Activated CD8-positive, alpha-beta T cell treated with anti-CD3 and anti-CD28 coated beads, Interleukin-2, amount 10 ng/mL, durations not matched to agents 7 days and 5 days (primary cell): ENCODE measurements at places on chromosomes 12 and 14. TPM values are rescaled to one million over a fixed set of nuclear protein-coding genes. Genes with fewer than 3 reads are reported as not detected.
A peak's percentile ranks its signal among the peaks of the same experiment; 100 is the strongest.

The C12orf54 gene
- total RNA-seq: not detected

The DDX11 gene
- 184 TPM for total RNA-seq

The POTEM gene
- total RNA-seq: not detected

The DPF3 gene
- 10.3 TPM for total RNA-seq

The ALKBH1 gene
- total RNA-seq: 12.9 TPM

The RGS6 gene
- total RNA-seq: 0.47 TPM

The FOXM1 gene
- total RNA-seq: 142 TPM

The CCDC196 gene
- total RNA-seq: not detected

The SAMD15 gene
- 0.23 TPM for total RNA-seq

- H3K4me3 ChIP-seq: no peak overlapping the region
- no peaks in the 10 kb centered on the region for H3K27me3 ChIP-seq
Measured at GRCh38 chr12:81216739-81217138, 138.9 kb downstream of the ACSS3 start.

- H3K27ac ChIP-seq: no peak overlapping the region
- H3K36me3 ChIP-seq: no peaks in the 10 kb centered on the region
- DNase-seq: no peak
- H3K27me3 ChIP-seq: no peaks in the 10 kb centered on the region
- H3K4me1 ChIP-seq: no peaks in the 10 kb centered on the region
Measured at GRCh38 chr12:126663304-126664094, 1598.3 kb downstream of the AACS start.

DNA sequence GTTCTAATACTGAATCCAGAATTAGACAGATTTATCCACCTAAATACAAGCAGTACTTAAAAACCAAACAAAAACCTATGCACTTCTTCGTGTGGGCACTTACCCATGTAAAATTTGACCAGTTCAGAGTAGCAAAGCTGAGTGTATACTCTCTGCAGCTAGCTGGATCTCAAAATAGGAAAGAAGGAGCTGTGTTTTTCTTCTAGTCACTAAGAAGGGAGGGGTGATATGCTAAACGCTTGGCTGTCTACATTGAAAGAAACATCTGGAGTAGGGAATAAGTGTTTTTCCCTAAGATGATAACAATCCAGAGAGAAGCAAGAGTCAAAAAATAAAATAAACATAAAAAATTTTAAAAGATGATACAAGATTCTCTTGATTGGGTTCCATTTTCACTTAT, 20.0 kb downstream of the RBMS2 start:
- no peak overlapping the region for H3K4me3 ChIP-seq
- H3K27me3 ChIP-seq: no peaks in the 10 kb centered on the region
- no peaks in the 10 kb centered on the region for H3K4me1 ChIP-seq
- no peak overlapping the region for H3K27ac ChIP-seq

DNA sequence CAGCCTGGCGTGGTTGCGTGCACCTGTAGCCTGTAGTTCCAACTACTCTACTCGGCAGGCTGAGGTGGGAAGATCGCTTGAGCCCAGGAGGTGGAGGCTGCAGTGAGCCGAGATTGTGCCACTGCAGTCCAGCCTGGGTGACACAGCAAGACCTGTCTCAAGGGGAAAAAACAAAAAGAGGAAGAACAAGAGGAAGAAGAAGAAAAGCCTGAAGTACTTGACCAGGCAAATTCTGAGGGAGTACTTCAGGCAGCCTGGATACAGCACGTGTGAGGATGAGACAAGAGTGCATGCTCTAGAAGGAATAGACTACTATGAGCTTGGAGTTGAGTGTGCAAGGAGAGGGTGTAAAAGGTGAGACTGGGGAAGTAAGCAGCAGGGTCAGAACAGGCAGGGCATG, 1.8 kb downstream of the GDF3 start:
- no peaks in the 10 kb centered on the region for H3K36me3 ChIP-seq
- no peak for DNase-seq
- H3K27me3 ChIP-seq: peaks cover 14% of the 10 kb centered on the region
- H3K27ac ChIP-seq: no peak overlapping the region
- H3K4me3 ChIP-seq: no peak overlapping the region

DNA sequence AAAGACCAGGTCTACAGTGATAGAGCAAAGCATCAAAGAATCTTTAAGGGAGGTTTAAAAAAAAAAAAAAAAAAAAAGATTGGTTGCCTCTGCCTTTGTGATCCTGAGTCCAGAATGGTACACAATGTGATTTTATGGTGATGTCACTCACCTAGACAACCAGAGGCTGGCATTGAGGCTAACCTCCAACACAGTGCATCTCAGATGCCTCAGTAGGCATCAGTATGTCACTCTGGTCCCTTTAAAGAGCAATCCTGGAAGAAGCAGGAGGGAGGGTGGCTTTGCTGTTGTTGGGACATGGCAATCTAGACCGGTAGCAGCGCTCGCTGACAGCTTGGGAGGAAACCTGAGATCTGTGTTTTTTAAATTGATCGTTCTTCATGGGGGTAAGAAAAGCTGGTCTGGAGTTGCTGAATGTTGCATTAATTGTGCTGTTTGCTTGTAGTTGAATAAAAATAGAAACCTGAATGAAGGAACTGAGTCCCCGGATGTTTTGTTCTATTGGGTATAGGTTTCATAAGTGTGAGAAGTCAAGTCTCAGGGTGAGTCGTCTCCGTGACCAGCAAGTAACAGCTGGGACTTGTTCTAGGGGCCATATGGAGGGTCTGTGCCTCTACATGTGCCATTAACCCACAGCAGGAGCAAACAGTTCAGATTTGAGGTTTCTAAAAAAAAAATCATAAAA, 9.3 kb downstream of the PEBP1 start:
- no peaks in the 10 kb centered on the region for H3K27me3 ChIP-seq
- DNase-seq: no peak
- H3K4me3 ChIP-seq: no peak overlapping the region
- peaks cover 55% of the 10 kb centered on the region for H3K36me3 ChIP-seq
- H3K27ac ChIP-seq: peak overlapping the region; percentile 32
- peaks cover 3% of the 10 kb centered on the region for H3K4me1 ChIP-seq

GRCh38 chr14:92874962-92875661, 47.8 kb upstream of the CHGA start:
- H3K36me3 ChIP-seq: no peaks in the 10 kb centered on the region
- H3K27ac ChIP-seq: no peak overlapping the region
- H3K27me3 ChIP-seq: peaks cover 17% of the 10 kb centered on the region
- H3K4me1 ChIP-seq: no peaks in the 10 kb centered on the region

DNA sequence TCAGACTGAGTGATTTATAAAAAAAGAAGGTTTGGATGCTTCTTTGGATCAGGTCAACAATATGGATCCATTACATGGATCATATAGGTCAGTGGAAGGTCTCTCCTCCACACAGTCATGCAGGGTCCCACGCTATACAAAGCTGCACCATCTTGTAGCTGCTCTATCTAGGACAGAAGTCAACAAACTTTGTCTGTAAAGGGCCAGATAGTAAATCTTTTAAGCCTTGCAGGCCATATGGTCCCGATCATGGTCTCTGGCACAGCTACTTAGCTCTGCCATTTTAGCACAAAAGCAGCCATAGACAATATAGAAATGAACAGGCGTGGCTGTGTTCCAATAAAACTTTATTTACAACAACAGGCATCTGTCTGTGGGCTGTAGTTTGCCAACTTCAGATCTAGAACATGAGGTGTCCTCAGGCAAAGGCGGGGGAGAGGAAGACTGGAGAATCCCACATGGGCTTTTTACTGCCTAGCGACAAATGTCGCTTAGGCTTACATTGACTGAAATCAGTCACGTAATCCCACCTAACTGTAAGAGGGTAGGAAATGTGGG, 36.7 kb downstream of the TMEM233 start:
- H3K27ac ChIP-seq: no peak overlapping the region
- H3K4me1 ChIP-seq: peaks cover 3% of the 10 kb centered on the region
- H3K36me3 ChIP-seq: no peaks in the 10 kb centered on the region
- H3K4me3 ChIP-seq: no peak overlapping the region
- no peak for DNase-seq
- peaks cover 12% of the 10 kb centered on the region for H3K27me3 ChIP-seq

- no peak overlapping the region for H3K27ac ChIP-seq
- no peak overlapping the region for H3K4me3 ChIP-seq
- no peak for DNase-seq
- no peaks in the 10 kb centered on the region for H3K27me3 ChIP-seq
Measured at GRCh38 chr12:27666510-27666909, 29.7 kb upstream of the REP15 start.

DNA sequence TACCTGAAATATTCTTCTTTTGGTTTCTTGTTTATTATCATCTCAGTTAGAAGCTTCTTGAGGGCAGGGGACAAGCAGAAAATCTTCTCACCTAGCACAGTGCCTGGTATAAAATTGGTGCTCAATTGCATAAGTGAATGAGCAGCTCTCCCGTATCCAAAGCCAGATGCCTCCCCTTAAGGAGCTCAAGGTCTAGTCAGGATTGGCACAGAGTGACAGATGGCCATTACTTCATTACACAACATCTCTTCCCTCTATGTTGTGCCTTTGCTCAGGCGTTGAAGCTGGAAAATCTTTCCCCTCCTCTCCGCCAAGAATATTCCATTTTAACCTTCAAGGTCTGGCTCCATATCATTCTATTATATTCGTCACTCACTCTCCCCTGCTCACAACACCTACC, 3.6 kb downstream of the SLC4A8 start:
- H3K27me3 ChIP-seq: peaks cover 4% of the 10 kb centered on the region
- H3K4me3 ChIP-seq: no peak overlapping the region
- no peak overlapping the region for H3K27ac ChIP-seq
- H3K4me1 ChIP-seq: peaks cover 22% of the 10 kb centered on the region

GRCh38 chr12:120592121-120593049, 11.2 kb upstream of the POP5 start:
- DNase-seq: no peak
- peaks cover 6% of the 10 kb centered on the region for H3K27me3 ChIP-seq
- H3K4me1 ChIP-seq: no peaks in the 10 kb centered on the region
- no peak overlapping the region for H3K4me3 ChIP-seq
- H3K27ac ChIP-seq: no peak overlapping the region
- no peaks in the 10 kb centered on the region for H3K36me3 ChIP-seq

- peaks cover 31% of the 10 kb centered on the region for H3K4me1 ChIP-seq
- no peaks in the 10 kb centered on the region for H3K36me3 ChIP-seq
- H3K27ac ChIP-seq: no peak overlapping the region
- H3K27me3 ChIP-seq: no peaks in the 10 kb centered on the region
Measured at GRCh38 chr14:68561531-68562007, 231.3 kb downstream of the ZFP36L1 start.

DNA sequence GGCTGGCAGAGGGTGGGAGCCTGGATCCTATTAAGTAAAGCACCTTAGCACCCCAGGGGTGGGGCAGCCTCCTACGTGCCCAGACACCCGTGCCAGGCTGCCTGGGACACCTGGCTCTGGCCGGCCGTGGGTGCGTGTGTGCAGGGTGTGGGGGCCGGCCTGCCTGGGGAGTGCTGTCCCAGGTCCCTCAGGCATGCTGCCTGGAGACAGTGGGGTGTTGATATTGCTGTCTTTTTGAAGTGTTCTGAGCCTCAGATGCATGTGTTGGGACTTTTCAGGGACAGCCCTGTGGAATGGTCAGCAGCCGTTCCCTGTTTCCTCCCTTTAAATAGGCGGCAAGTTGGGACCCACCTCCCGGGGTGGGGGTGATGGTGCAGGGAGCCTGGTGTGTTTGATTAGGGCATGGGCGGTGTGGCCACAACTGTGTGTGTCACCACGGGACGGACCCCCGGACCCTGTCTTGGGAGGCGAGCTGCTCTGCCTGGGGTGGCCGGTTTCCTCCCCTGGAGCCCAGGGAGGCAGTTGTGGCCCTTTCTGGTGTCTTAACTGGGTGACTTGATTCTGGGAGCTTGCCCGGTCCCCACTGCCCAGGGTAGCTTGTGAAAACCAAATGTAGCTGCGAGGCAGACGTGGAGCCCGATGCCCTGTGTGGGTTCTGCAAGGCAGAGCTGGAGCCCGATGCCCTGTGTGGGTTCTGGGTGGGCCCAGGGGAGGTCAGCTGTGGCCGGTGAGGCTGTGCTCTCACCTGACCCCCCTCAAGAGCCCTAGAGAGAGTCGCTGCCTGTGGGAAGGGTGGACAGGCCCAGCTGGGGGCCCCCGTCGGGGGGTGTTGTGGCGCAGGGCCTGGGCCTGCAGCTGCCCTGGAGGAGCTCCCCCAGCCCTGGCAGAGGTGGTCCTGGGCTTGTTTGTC, 8.2 kb downstream of the ULK1 start:
- no peaks in the 10 kb centered on the region for H3K36me3 ChIP-seq
- DNase-seq: no peak
- peaks cover 11% of the 10 kb centered on the region for H3K4me1 ChIP-seq
- no peak overlapping the region for H3K27ac ChIP-seq

DNA sequence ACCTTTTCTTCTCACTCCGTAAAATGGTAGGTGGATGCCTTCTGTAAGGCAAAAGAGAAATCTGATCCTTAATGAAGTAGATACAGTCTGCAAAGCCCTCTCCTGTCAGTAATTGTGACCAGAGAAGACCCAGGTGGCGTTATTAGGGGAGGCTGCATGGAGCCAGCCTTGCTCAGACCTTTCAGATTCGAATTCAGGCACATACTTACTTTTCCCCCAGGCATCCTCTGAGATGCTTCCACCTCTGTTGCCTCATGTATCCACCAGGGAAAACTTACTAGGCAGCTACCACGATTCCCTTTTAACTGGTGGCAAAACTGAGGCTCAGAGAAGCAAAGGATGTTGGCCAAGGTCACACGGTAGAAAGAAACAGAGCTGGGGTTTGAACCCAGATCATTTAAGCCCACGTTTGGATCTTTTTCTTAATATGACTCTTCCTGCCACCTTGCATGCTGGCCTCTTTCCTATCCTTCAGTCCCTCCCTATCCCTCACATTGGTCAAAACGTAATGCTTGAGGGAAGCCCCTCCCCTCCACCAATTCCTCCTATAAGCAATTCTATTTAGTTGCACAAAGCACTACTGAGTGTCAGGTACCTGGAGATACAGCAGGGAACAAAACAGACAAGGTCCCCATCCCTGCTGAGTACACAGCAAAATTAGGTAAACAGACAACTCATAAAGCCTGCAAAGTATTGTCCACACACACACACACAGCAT, 179.4 kb downstream of the KSR2 start:
- H3K36me3 ChIP-seq: no peaks in the 10 kb centered on the region
- H3K4me3 ChIP-seq: no peak overlapping the region
- no peaks in the 10 kb centered on the region for H3K4me1 ChIP-seq
- H3K27me3 ChIP-seq: no peaks in the 10 kb centered on the region
- DNase-seq: no peak
- no peak overlapping the region for H3K27ac ChIP-seq

GRCh38 chr12:110071504-110071903, 23.2 kb upstream of the C12orf76 start:
- DNase-seq: no peak
- H3K4me3 ChIP-seq: peak overlapping the region; percentile 77
- H3K36me3 ChIP-seq: peaks cover 15% of the 10 kb centered on the region
- H3K27me3 ChIP-seq: no peaks in the 10 kb centered on the region
- no peak overlapping the region for H3K27ac ChIP-seq

DNA sequence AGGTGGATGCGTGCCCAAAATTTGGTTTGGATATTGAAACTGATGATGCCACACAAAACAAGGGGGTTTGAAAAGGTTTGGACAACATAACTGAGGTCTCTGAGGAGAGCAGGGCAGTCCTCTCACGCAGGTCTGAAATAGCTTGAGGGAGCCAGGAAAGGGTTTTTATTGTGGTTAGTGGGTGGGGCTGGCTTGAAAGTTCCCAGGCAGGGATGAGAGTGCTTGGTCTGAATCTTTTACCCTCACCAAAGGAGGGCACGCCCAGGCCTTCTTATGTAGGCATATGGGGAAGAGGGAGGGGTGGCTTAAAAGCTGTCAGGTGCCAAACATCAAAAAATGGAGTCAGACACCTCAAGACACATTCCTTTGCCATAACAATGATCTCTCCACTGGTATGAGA, 493.1 kb upstream of the CCDC196 start:
- no peak overlapping the region for H3K4me3 ChIP-seq
- peaks cover 1% of the 10 kb centered on the region for H3K36me3 ChIP-seq
- no peak for DNase-seq
- H3K27me3 ChIP-seq: no peaks in the 10 kb centered on the region
- peaks cover 28% of the 10 kb centered on the region for H3K4me1 ChIP-seq

GRCh38 chr12:86193931-86194330, 62.3 kb downstream of the MGAT4C start:
- H3K36me3 ChIP-seq: no peaks in the 10 kb centered on the region
- H3K27ac ChIP-seq: no peak overlapping the region
- no peaks in the 10 kb centered on the region for H3K27me3 ChIP-seq
